ENCODE measurements at places on chromosomes 1 and 21. TPM values are rescaled to one million over a fixed set of nuclear protein-coding genes. Genes with fewer than 3 reads are reported as not detected.

HCN3 gene
- 5.3 TPM for total RNA-seq

NCMAP gene
- 0.08 TPM for total RNA-seq

BACE2 gene
- total RNA-seq: 23.1 TPM

MTARC1 gene
- total RNA-seq: 9.4 TPM

PLPPR4 gene
- 0.02 TPM for total RNA-seq

SIK1 gene
- total RNA-seq: 9.1 TPM

CDKN2C gene
- 11.1 TPM for total RNA-seq

Data from A549 treated with Hydrocortisone at 1 μM for 4 hours (cell line).